ENCODE measurements at places on chromosomes 4 and X.

GRCh38 chrX:1874416-1874815 is 259.6 kb downstream of the ASMT start:
- H3K27me3 ChIP-seq = no peaks in the 10 kb centered on the region
- no peaks in the 10 kb centered on the region for H3K4me1 ChIP-seq
- no peak for DNase-seq
- H3K27ac ChIP-seq = no peak overlapping the region
- H3K36me3 ChIP-seq = no peaks in the 10 kb centered on the region
- H3K4me3 ChIP-seq = no peak overlapping the region

GRCh38 chrX:126065901-126066660 is 100.0 kb downstream of the DCAF12L2 start:
- DNase-seq = no peak
- no peak overlapping the region for H3K27ac ChIP-seq
- no peaks in the 10 kb centered on the region for H3K27me3 ChIP-seq
- no peak overlapping the region for H3K4me3 ChIP-seq
- H3K4me1 ChIP-seq = no peaks in the 10 kb centered on the region
- no peaks in the 10 kb centered on the region for H3K36me3 ChIP-seq

GRCh38 chrX:39862963-39863362 is 234.8 kb downstream of the BCOR start:
- no peak overlapping the region for H3K4me3 ChIP-seq
- H3K36me3 ChIP-seq = no peaks in the 10 kb centered on the region
- H3K27ac ChIP-seq = no peak overlapping the region
- DNase-seq = no peak

- no peaks in the 10 kb centered on the region for H3K4me1 ChIP-seq
- DNase-seq = no peak
- peaks cover 37% of the 10 kb centered on the region for H3K27me3 ChIP-seq
These were observed 33.8 kb upstream of the FGFBP2 start for GRCh38 chr4:15996773-15997172.

DNA sequence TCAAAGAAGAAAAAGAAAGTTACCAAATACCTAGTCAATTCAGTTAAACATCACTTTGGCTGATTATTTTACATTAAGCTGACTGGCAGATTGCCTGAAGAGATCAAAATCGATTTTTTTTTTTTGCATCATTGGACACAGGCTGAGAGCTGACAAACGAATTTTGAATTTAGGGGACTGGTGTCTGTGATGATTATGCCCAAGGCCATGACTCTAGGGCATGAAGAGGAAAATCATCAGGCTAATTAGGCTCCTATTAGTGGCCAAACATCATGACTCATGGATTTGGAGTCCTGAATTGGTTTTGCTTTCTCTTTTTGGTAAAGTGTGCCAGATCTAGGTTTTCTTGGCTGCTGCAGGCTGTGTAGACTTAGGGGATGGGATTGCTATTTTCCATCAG is 829.3 kb upstream of the LCORL start:
- no peak for DNase-seq
- H3K4me3 ChIP-seq = no peak overlapping the region

- H3K4me1 ChIP-seq = no peaks in the 10 kb centered on the region
- DNase-seq = no peak
- H3K36me3 ChIP-seq = no peaks in the 10 kb centered on the region
- H3K27ac ChIP-seq = no peak overlapping the region
- no peak overlapping the region for H3K4me3 ChIP-seq
- H3K27me3 ChIP-seq = peaks cover 5% of the 10 kb centered on the region
These were observed 69.8 kb downstream of the ARHGEF38 start for GRCh38 chr4:105622269-105622668.

DNA sequence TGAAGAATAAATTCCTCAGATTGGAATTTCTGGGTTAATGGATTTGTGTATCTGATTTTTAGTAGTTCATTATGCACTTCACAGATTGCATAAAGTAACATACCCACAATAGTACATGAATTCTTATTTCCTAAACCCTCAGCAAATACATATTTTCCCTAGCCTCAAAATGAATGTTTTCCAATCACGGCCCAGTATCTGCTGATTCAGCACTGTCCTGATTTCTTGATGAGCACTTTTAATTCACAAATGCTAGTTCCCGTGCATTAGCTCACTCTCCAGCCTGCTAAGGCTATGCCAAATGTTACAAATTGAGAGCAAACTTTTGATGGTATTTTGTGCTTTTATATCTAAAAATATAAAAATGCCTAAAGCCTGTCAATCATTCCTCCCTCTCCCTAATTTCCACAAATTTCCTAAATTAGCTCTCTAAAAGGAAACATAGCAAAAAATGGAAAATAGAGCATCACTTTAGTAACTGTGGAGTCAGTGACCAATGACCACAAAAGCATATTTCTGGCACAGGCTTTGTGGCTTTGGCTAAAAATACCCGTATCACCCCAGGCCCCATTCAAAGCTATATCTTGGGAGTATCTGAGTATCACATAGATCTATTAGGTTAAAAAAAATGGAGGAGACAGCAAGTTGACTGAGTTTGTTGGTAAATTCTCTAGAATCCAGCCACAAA is 75.5 kb downstream of the NAF1 start:
- H3K27ac ChIP-seq = no peak overlapping the region
- H3K4me1 ChIP-seq = no peaks in the 10 kb centered on the region
- no peaks in the 10 kb centered on the region for H3K36me3 ChIP-seq
- no peaks in the 10 kb centered on the region for H3K27me3 ChIP-seq
- DNase-seq = no peak

DNA sequence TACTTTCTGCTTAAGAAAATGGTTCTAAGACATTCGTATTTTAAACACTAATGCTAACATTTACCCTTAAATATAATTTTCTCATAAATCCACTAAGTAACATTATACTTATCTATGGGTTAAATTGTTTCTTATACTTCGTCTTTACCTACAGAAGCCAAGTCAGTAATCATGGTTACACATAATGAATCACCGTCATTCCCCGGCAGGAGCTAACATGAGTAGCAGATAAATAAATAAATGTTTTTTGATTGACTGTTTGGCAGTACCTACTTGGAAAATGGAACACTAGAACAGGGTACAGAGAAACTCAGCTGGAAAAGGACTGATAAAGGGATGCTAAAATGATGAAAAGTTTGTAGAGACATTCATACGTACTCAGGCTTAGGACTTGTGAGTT is 430.4 kb downstream of the ACTRT1 start:
- no peak for DNase-seq
- H3K4me3 ChIP-seq = no peak overlapping the region
- H3K27me3 ChIP-seq = no peaks in the 10 kb centered on the region
- H3K4me1 ChIP-seq = no peaks in the 10 kb centered on the region
- no peaks in the 10 kb centered on the region for H3K36me3 ChIP-seq
- H3K27ac ChIP-seq = no peak overlapping the region

DNA sequence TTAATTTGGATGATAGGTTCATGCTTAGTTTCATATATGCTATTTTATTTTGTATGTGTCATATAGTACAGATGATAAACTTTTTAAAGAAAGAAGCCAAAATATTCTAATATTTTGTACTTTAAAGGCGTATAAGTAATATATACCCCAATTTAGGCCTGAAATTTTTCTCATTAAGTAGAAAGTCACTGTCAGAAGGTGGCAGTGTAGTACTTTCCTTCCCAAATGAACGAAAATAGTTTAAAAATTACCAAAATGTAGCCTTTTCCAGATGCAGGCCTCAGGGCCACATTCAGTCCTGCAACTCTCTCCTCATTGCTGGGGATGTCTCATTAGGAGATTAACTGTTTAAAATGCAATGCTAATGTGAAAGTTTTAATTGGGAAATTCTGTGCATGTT is 1263.6 kb downstream of the C4orf33 start:
- H3K4me3 ChIP-seq = no peak overlapping the region
- no peaks in the 10 kb centered on the region for H3K27me3 ChIP-seq
- no peak overlapping the region for H3K27ac ChIP-seq

DNA sequence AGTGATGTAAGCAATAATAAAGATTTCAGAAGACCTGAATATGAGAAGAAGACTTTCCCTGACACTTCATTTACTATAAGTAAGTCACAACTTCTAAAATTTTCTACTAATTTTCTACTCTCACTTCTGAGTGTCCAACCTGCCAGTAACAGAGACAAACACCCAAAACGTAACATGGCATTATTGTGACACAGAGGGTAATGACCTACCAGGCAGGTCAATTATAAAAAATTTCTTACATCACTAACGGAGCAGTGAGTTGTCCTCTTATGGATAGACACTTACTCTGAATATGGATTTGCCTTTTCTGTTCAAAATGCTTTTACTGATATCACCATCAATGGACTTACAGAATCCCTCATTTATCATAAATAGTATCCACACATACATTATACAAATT is 405.9 kb upstream of the MAGEB16 start:
- DNase-seq = no peak
- H3K36me3 ChIP-seq = no peaks in the 10 kb centered on the region
- no peaks in the 10 kb centered on the region for H3K27me3 ChIP-seq
- no peak overlapping the region for H3K27ac ChIP-seq
- no peak overlapping the region for H3K4me3 ChIP-seq

DNA sequence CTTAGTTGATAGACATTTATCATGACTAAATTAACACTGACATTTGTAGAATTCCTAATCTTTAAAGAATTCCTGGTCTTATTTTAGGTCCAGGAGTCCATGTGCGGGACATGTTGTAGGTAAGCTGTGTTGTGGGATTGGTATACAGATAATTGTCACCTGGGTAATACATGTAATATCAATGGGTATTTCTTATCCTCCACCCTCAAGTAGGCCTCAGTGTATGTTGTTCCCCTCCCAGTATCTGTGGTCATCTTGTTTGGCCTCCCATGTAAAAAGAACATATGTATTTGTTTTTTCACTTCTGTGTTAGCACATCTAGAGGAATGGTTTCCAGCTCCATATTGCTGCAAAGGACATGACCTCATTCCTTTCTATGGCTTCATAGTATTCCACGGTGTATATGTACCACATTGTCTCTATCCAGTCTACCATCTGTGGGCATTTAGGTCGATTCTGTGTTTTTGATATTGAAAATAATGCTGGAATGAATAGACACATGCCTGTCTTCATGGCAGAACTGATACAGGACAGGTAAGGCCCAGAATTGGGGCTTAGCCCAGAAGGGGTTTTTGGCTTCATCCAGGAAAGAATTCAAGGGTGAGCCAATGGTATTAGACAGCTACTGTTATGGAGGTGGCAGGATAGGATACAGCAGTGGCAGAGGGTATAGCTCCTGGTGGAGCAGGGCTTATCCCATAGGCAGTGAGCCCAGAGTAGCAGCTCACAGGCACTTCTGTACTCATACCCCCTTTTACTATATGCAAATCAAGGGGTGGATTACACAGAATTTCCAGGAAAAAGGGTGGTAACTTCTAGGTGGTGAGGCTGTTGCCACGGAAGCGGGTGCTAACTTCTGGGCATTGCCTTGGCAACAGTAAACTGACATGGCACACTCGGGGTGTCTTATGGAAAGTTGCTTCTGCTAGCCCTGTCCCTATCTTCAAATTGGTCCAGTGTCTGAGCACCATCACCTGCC is 66.1 kb upstream of the WDR1 start:
- peaks cover 3% of the 10 kb centered on the region for H3K27me3 ChIP-seq
- peaks cover 47% of the 10 kb centered on the region for H3K4me1 ChIP-seq
- peaks cover 12% of the 10 kb centered on the region for H3K36me3 ChIP-seq
- peak overlapping the region; percentile 30 for H3K27ac ChIP-seq

DNA sequence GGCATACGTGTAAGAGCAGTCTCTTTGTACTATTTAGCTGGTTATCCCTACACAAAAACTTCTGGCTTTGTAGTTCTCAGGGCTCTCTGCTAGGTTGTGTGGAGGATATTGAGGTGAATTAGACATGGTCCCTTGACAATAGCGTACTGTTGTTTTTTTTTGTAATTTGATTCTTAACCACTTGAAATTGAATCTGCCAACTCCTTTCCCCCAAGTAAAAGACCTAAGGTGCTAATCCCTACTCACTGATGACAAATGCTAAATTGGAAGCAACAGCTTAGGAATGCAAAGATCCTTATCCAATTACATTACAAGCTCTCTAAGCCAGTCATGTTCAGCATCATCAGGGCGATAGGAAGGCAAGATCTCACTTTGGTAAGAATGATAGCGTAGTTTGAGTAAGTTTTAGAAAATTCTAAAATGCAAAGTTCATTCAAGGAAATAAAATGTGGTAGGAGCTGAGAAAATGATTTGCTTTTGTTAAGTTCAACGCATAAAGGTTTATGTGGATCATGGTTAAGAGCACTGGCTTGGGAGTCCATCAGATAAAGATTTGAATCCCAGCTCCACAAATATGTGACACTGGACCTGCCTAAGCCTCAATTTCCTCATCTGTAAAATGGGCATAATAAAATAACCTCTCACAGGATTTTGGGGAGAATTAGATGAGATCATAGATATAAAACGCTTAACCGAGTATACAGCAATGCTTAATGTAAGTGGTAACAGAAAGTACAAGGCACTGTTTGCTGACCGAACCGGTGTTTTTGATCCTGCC is 39.3 kb downstream of the DOCK11 start:
- peaks cover 20% of the 10 kb centered on the region for H3K36me3 ChIP-seq
- no peaks in the 10 kb centered on the region for H3K27me3 ChIP-seq
- H3K4me3 ChIP-seq = no peak overlapping the region
- H3K4me1 ChIP-seq = peaks cover 77% of the 10 kb centered on the region
- DNase-seq = no peak

GRCh38 chr4:180449395-180449956 is 1793.7 kb upstream of the TENM3 start:
- no peak overlapping the region for H3K4me3 ChIP-seq
- H3K27me3 ChIP-seq = no peaks in the 10 kb centered on the region
- no peak overlapping the region for H3K27ac ChIP-seq

GRCh38 chrX:10577853-10578252 is 42.5 kb downstream of the MID1 start:
- H3K36me3 ChIP-seq = no peaks in the 10 kb centered on the region
- H3K27me3 ChIP-seq = no peaks in the 10 kb centered on the region
- H3K4me3 ChIP-seq = no peak overlapping the region

DNA sequence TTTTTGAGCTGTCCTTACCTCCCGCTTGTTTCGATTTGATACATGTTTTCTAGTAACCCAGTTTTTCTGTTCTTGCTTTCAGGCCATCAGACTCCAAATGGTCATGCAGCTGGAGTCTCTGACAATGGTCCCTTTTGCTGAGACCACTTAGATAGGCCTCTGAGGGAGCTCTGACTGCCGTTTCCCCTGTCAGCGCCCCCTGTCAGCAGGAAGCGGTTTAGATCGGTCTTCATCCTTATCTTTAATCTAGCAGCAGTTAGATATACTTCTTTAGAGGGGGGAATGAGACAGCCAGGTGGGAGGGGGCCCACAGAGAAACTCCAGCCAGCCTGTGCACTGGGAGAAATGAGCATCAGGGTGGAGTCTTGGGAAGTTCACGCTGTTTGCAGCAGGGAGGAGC is 457.9 kb downstream of the GPAT3 start:
- H3K27ac ChIP-seq = no peak overlapping the region
- no peak for DNase-seq
- H3K4me1 ChIP-seq = no peaks in the 10 kb centered on the region
- H3K4me3 ChIP-seq = no peak overlapping the region
